ENCODE measurements at places on chromosomes 7 and 10. TPM values are rescaled to one million over a fixed set of nuclear protein-coding genes. Genes with fewer than 3 reads are reported as not detected.
A peak's percentile ranks its signal among the peaks of the same experiment; 100 is the strongest.

- no peak for DNase-seq
Observed at GRCh38 chr7:90788052-90788451, 191.9 kb downstream of the CDK14 start.

- no peak for DNase-seq
Observed at GRCh38 chr7:151731022-151731441, 145.9 kb downstream of the PRKAG2 start.

GRCh38 chr7:130393101-130393561 is 12.8 kb downstream of the CPA1 start:
- no peak for DNase-seq

GRCh38 chr10:10968257-10968588 is 49.4 kb upstream of the CELF2 start:
- DNase-seq, result no peak

DNA sequence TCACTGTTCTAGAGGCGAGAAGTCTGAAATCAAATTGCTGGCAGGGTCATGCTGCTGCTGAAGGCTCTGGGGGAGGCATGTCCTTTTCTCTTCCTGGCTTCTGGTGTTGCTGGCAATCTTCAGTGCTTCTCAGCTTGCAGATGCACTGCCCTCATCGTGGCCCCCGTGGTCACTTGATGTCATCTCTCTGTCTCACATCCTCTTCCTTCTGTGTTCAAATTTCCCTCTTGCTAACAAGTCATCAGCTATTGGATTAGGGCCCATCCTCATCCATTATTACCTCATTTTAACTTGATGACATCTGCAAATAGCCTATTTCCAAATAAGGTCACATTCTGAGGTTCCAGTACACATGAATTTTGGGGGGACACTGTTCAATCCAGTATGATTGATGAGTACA is 36.6 kb upstream of the SRGN start:
- peak; percentile 50 for DNase-seq

- no peak for DNase-seq
Observed at GRCh38 chr7:46853451-46853850, 728.5 kb downstream of the TNS3 start.

BICC1 gene
- 0.06 TPM for total RNA-seq

DNA sequence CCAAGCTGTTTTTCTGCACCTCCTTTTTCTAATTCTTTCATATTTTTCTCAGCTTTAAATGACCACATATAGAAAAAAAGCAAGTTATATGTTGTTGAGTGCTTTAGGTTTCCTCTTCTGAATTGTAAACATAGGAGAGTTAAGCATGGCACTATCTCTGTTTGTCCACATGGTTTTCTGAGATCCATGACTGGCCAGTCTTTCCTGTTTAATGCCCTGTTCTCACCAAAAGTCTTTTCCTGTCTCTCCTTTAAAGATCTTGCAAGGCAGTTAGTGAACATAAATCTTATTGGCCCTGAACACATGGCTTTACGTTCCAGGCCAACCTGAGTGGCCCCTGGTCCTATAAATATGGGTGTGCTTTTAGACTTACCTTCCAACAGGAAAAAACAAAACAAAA is 19.4 kb downstream of the TRPV5 start:
- no peak for DNase-seq

GRCh38 chr7:108808549-108809266 is 239.0 kb downstream of the DNAJB9 start:
- DNase-seq, result no peak

DNA sequence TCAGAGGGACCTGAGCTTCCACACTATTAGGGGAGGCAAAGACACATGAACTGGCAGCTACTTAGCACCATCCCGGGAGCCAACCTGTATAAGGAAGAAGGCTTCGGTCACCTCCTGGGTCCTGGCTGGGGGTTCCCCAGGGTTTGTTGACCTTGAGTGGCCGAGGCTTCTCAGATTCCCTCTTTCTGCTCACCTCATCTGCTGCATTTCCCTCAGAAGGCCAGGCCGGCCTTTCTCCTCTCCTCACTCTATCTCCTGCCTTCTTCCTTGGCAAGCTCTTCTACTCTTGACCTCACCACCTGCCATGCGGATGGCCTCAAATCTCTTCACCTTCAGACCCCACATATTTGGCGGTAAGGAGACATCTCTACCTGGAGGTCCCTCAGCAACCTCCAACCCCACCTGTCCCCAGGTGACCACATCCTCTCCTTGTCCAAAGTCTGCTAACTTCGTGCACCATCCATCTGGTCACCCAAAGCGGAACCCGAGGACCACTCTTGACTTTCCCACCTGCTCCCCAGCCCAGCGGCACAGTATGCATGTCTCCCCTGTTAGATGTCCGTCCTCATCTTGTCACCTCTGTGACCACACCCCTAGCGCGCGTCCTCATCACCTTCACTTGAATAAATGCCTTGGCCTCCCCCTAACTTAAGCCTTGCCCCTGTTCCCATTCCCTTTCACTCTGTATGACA is 133.8 kb upstream of the UNC5B start:
- peak; percentile 16 for DNase-seq

- no peak for DNase-seq
Observed at GRCh38 chr7:20260223-20260622, 43.0 kb upstream of the MACC1 start.

DNA sequence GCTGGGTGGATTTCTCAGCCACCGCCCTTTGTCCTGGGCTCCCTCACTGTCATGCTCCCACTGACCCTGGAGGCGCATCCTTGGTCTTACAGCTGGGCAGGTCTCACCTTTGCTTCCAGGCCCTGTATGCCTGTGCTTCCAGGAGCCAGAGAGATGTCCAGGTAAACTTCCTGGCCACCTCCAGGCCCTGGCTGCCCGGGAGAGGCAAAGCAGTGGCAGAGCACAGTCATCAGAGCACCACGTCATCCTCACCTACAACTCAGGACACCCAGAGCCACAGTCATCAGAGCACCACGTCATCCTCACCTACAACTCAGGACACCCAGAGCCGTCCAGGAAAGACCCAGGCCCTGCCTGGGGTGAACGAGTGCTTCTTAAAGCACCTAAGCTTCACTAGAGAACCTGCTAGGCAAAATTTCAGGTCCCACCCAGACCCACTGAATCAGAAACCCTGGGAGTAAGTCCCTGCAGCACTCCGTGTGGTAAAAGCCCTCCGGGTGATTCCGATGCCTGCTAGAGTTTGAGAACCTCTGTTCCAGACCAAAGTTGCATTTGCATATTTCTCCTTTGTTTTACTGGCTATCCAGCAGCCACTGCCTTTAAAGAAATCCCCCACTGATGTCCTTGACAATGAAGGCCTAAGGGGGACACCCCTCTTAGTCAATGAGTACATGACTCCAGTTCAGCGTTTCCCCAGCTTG is 62.3 kb downstream of the DLG5 start:
- no peak for DNase-seq

DHTKD1 gene
- total RNA-seq, result 18.3 TPM

GRCh38 chr7:108497082-108497725 is 28.7 kb downstream of the PNPLA8 start:
- DNase-seq, result no peak

- DNase-seq, result no peak
Observed at GRCh38 chr10:31090894-31091607, 59.4 kb upstream of the ZNF438 start.

BHLHA15 gene
- not detected for total RNA-seq

DNA sequence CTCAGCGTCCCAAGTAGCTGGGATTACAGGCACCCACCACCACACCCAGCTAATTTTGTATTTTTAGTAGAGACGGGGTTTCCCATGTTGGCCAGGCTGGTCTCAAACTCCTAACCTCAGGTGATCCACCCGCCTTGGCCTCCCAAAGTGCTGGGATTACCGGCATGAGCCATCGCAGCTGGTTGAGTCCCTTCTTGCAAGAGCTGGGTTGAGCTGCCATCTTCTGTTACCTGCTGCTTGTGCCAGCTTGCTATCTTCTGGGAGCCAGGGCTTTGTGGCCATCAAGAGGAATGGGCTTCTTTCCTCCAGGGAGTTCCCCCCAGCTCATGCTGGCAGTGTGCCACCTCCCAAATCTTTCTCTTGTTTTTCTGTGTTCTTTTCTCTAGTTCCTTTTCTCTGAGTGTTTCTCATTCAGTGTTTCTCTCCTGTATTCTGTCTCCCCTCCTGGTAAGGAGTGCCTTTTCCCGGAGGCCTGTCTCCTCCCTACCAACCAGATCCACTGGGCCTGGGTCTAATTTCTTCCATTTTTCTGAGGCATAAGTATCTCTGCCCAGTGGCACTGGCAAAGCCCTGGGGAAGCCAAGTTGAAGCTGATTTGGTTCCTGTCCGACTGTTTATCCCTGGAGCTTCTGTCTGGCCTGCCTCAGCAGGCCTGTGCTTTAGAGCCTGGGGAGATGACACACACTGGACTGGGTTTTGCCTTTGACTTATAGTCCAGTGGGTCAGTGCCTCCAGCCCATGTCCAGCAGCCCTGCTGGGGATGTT is 3.7 kb downstream of the DBNL start:
- DNase-seq, result peak; percentile 16

- DNase-seq, result no peak
Observed at GRCh38 chr10:78374331-78375028, 340.8 kb downstream of the RPS24 start.

DNA sequence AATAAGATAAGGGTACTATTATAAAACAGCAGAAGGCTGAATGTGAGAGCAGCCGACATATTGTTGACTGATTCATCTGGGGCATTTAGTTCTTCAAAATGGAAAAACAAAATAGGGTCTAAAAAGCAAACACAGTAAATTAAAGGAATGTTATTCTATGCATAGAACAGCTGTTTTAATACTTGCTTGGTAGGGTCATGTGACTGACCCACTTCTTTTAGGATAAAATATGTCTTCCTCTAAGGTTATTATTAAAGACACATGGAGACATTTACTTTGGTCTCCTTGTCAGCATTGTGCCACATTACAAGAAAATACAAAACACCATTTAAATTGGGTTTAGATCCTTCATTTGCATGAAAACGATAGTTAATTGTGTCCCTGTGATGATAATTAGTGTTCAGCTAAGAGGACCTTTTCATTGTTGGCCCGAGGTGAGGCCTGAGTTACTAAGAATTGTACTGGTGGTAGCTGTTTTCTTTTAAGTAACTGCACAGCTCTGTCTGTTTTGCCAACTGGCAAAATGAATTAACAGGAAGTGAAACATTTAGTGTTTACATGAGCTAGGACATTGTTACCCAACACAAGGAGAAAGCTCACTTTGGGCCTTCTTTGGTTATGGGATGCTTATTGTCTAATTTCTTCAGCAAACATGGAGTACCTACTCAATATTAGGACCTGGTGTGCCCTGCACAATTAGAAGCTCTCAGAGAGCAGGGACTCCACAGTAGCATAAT is 764.4 kb downstream of the LRMDA start:
- no peak for DNase-seq

All from activated naive CD8-positive, alpha-beta T cell treated with anti-CD3 and anti-CD28 coated beads, Interleukin-2, amount 10 ng/mL, durations not matched to agents 7 days and 5 days (primary cell).